Epithelial cell of prostate (primary cell): ENCODE measurements at places on chromosomes 3 and 15.

DNA sequence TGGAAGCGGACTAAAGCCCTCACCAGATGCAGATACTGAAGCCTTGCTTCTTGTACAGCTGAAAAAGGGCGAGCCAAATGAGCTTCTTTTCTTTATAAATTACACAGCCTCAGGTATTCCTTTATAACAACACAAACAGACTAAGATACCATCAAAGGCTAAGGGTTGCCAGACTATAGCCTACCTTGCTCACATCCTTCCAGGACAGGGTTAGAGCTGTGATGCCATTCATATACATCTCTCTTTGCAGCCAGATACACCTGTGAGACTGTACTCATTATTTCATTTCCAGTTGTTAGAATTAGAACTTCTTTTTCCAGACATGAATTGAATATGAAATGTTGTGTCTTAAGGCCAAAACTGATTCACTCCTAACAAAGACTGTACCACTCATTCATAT is 262.8 kb upstream of the NR2F2 start:
- DNase-seq = no peak

DNA sequence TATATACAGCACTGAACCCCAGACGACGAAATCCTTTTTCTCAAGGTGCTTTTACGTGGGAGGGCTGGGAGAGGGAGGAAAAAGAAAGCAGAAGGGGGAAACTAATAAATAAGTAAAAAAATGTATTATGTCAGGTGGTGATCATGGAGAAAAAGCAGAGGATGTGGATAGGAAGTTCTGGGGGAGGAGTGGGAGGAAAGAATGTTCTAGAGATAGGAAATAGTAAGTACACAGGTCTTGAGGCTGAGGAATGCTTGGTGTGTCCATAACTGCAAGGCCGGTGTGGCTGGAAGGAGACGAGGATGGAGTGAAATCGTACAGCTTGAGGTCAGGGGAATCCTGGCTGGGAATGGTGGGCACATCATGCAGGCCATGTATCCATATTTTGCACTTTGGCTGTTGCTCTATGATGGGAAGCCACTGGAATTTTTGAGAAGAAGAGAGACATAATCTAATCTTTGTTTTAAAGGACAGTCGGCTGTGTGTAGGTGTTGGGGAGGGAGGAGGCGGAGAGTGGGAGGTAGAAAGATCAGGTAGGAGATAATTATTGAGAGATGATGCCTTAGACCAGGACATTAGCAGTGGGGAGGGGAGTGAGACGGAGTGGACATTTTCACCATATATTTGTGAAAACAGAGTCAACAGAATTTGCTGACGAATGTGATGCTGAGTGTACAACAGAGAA is 1.8 kb upstream of the UBE2E2 start:
- DNase-seq = no peak

DNA sequence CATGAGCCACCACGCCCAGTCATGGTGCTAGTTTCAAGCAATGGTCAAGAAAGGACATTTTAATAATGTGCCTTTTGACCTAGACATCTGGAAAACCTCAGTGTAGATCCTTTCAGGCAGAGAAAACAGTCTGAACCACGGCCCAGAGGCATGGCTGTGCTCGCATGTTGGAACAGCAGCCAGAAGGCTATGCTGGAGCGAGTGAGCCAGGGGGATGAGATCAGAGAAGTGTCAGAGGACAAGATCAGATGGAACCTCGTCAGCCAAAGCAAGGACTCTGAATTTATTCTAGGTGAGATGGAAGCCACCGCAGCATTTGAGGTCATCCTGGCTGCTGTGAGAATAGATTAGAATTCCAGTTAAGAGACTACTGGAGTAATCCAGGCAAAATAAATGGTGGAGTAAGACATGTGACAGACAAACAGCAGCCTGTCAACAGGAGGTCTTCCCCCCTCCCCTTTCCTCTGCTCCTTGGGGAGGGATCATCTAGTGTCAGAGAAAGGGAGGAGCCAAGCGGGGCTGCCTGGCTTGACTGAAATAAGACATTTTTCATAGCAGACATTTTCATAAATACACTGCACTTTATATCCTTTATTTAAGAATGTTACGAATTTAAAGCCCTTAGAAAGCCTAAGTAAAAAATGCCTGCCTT is 40.4 kb upstream of the ACKR4 start:
- no peak for DNase-seq

GRCh38 chr3:135736740-135737139 is 228.8 kb upstream of the PPP2R3A start:
- DNase-seq = no peak

- no peak for DNase-seq
Measured at GRCh38 chr3:48016301-48016973, at the start of gene MAP4. MAP4 (minus strand) TSS chr3:48016416; CDS start chr3:47998860, 17,556 bp downstream.

- no peak for DNase-seq
Measured at GRCh38 chr3:18250991-18251390, 174.1 kb downstream of the SATB1 start.

DNA sequence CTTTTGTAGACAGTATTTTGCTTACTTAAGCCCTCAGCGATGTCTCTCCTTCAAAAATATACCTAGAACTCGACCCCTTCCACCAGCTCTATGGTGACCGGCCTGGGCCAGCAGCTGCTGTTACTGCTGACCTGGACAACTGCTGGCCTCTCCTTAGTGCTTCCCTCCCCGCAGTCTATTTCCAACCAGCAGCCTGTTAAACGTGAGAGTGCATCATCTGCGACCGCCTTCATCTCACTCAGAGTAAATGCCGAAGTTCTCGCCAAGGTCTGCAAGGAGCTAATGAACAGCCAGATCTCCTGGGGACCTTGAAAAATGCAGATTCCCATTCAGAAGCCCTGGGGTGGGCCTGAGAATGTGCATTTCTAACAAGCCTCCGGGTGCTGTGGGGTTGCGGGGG is 86.7 kb downstream of the RPLP1 start:
- DNase-seq = no peak

DNA sequence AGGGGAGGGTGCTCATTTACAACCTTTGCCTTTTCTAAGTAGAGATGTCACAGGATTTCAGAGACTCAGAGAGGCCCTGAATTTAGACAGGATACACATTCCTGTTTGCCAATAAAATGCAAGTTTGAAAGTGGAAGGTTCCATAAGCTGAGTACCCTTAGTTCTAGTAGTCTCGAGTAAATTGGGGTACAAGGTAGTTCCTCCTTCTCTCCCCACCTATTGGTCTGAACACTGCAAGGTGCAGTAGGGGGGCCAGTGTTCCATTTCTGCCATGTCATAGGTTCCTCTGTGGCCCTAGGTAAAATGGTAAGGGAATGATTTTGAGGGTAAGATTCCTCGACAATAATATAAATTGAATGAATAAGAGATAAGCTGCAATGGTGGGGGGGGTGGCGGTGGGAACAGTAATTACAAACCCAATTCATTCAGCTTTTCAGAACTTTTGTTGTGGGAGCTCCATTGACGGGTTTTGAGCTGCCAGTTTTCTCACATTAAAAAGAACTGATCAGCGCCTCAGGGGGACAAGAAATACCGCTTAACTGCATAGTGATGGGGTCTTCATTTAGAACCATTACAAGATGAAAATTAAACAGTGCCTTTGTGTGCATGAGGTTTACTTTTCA is 5.9 kb downstream of the SOX2 start:
- no peak for DNase-seq

- peak; percentile 99 for DNase-seq
Measured at GRCh38 chr3:20054549-20054987, 14.3 kb downstream of the KAT2B start.

DNA sequence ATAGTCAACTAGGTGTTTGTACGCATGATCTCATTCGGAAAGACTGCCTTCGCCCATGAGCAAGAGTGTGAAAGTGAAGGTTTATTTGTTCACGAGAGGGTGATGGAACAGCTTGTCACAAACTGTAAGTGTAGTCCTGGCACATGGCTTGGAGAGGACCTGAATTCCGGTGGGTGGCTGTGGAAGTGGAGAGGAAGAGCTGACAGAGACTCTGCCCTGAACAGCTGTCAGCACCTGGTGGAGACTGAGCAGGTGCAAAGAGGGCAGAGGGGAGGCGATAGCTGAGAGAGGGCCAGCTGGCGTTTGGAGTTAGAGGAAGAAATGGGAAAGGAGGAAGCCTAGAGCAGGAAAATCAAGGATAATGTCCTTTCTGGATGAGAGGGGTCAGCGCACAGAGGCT is 155.7 kb downstream of the EEFSEC start:
- no peak for DNase-seq

DNA sequence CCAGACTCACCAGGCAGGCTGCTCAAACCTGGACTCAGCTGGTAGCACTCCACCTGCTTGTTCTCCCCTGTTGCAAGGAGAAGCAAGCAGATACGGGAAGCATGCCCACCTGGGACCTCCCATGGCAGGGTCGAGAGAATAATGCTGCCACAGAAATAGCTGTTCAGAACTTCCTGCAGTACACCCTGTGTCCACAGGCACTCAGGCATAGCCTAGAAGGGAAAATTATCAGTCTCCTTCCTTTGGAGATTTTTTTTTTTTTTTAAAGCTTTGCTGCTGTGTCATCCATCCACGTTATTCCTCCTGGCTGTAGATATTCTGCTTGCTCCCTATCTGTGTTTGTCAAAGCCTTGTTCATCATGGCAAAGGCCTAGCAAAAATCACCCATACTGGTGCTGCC is 32.7 kb upstream of the RPS17 start:
- DNase-seq = no peak

- no peak for DNase-seq
Measured at GRCh38 chr3:99866261-99866761, 48.6 kb downstream of the CMSS1 start.

DNA sequence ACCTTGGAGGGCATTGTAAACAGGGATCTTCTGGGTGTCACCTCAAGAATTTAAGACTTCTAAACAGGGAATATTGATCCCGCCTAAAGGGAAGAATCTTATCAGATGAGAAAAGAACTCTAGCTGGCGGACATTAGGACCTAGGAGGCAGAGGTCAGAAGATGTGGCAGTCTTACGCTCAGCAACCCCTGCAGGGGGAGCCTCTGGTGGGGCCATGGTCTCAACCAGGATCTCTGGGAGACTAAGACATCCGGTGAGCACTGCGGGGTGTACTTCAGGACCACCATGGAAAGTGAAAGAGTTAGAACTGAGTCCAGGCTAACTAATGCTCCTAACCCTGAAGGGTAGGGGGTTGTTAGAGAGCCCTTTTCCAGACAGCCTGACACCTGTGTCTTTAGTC is 295.2 kb downstream of the VGLL3 start:
- DNase-seq = no peak

- no peak for DNase-seq
Measured at GRCh38 chr3:71271596-71271995, 311.9 kb downstream of the FOXP1 start.

DNA sequence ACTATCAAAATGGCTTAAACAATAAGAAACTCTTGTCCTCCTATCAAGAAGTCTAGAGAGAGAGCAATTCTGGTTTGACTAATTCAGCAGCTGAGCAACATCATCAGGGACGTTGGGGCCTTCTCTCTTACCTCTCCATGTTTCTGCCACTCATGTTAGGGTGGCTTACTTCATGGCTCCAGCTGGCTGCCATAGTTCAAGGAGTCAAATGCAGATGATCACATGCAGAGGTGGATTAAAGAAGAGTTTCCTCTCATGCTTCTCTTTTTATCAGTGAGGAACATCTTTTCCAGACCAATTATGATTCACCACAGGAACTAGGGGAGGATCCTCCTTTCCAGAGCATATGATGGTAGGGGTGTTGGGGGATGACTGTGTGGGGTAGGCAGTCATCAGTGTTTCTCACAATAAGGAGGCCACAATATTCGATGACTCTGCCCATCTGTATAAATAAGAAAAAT is 45.5 kb downstream of the NEK11 start:
- DNase-seq = no peak

- no peak for DNase-seq
Measured at GRCh38 chr15:101295607-101296161, 636 bp upstream of the SNRPA1 start.
